Thyroid gland (tissue), 4 donors: ENCODE measurements at places on chromosomes 11 and 22. TPM values are rescaled to one million over a fixed set of nuclear protein-coding genes. Genes with fewer than 3 reads are reported as not detected.

- no peaks in the 10 kb centered on the region for H3K27me3 ChIP-seq
- no peak overlapping the region for H3K4me3 ChIP-seq
- no peaks in the 10 kb centered on the region for H3K4me1 ChIP-seq
- H3K36me3 ChIP-seq, result no peaks in the 10 kb centered on the region
These were observed 38.3 kb downstream of the PC start for GRCh38 chr11:66919923-66920322.

CLDN5 gene
- total RNA-seq, result 180 TPM

IPO7 gene
- 175 TPM for total RNA-seq

BACE1 gene
- 17.6 TPM for total RNA-seq

DNA sequence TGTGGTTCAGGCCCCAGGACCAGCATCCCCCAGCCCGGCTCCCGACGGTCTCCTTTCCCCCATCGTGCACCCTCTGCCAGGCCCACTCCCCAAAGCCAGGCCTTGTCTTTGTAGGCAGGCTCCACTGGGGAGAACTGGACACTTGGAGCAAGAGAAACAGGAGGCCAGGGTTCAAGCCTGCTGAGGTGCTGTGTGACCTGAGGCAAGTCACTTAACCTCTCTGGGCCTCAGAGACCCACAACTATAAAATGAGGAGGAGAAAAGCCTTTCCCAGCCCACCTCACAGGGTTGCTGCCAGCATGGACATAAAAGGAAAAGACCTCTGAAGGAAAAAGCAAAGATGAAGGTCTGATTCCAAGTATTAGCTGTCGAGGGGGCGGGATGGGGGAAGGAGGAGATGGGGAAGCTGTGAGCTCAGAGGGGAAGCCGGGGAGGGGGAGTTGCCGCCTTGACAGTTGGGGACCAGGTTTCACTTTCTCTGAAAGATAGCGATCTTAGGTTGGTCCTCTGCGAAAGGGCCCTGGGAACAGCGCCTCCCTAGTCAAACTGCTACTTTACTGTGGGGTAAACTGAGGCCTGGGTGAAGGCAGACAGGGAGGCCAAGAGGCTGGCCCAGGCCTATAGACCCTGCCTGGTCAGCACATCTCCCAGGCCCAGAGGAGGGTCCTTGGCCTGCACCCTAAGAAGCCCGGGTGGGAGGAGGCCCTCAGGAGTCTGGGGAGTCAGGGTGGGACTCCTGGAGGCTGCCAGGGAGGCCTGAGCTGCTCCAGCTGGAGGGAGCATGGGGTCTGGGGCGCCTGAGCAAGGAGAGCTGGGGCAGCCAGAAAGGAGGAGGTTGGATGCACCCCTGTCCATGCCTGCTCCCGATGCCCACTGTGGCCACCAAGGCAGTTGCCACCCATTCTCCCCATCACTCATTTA is 991 bp upstream of the OSM start:
- peaks cover 4% of the 10 kb centered on the region for H3K4me1 ChIP-seq
- no peaks in the 10 kb centered on the region for H3K27me3 ChIP-seq
- no peak for DNase-seq
- no peaks in the 10 kb centered on the region for H3K36me3 ChIP-seq
- H3K27ac ChIP-seq, result no peak overlapping the region

DNA sequence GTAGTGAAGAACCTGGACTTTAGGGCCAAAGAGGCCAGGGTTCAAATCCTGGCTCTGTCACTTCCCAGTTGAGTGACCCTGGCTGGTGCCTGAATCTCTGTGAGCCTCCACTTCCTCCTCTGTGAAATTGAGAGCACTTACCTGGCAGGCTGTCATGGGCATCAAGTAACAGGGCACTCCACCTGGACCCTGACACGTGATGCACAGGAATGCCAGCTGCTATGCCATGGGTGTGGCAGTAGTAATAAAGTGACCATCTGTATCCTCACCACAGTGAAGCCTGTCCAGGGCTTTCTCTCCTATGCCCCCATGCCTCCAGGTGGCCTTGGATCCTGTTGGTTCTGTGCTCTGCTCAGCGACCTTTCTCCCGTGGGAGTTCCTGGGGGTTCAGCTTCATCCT is 29.8 kb upstream of the PPP6R3 start:
- no peaks in the 10 kb centered on the region for H3K4me1 ChIP-seq
- no peaks in the 10 kb centered on the region for H3K27me3 ChIP-seq
- DNase-seq, result peak; percentile 31
- no peak overlapping the region for H3K4me3 ChIP-seq
- no peak overlapping the region for H3K27ac ChIP-seq

DNA sequence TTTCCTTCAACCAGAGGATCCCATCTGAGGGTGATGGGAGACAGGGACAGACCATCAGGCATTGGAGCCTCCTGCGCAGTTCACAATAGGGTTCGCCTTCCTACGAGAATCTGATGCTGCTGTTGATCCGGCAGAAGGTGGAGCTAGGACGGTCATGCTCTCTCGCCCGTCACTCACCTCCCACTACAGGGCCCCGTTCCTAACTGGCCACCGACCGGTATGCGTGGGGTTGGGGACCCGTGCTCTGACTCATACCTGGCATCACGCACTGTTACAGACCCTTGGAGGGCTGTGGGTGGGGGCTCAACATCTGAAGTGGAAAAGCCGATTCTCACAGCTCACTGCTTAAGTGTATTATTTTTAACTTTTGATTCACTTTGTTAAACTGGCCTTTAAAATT is 402.3 kb downstream of the BRD1 start:
- H3K27me3 ChIP-seq, result no peaks in the 10 kb centered on the region
- peaks cover 9% of the 10 kb centered on the region for H3K4me1 ChIP-seq
- peak; percentile 56 for DNase-seq
- no peaks in the 10 kb centered on the region for H3K36me3 ChIP-seq

GRCh38 chr22:42957958-42958357 is 57.0 kb downstream of the PACSIN2 start:
- DNase-seq, result no peak
- no peaks in the 10 kb centered on the region for H3K27me3 ChIP-seq
- H3K36me3 ChIP-seq, result no peaks in the 10 kb centered on the region
- peaks cover 52% of the 10 kb centered on the region for H3K4me1 ChIP-seq

DNA sequence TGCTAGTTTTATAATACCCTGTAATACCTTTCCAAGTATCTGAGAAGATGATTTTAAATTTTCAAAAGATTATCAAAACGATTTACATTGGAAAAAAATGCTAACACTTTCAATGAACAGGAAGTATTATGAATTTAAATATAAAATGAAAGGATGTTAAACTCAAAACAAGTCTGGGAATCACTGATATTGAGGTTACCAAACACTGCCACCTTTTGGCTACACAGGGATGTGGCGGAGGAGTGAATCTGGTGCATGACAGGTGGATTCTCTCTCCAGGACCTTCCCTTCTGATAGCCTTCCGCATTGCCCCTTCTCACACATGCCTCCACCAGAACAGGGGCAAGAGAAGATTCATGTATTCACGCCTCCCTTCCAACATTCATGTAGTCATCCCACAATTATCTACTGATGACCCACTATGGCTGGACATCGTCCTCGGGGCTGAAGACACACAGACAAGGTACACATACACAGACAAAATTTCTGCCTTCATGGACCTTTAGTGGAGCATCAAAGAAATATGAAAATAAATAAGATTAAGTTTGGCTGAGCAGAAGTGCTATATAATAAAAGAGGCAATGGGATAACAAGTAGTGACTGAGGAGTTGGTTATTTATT is 34.7 kb downstream of the ATG16L2 start:
- H3K36me3 ChIP-seq, result no peaks in the 10 kb centered on the region
- DNase-seq, result no peak
- no peaks in the 10 kb centered on the region for H3K4me1 ChIP-seq
- H3K27me3 ChIP-seq, result no peaks in the 10 kb centered on the region
- H3K27ac ChIP-seq, result no peak overlapping the region

GRCh38 chr11:65338676-65339075 is 5.0 kb downstream of the DPF2 start:
- H3K4me1 ChIP-seq, result peaks cover 11% of the 10 kb centered on the region
- no peak for DNase-seq
- no peak overlapping the region for H3K4me3 ChIP-seq
- H3K36me3 ChIP-seq, result peaks cover 32% of the 10 kb centered on the region
- no peak overlapping the region for H3K27ac ChIP-seq
- H3K27me3 ChIP-seq, result no peaks in the 10 kb centered on the region
